SJSA1 (cell line): ENCODE measurements at places on chromosomes 3 and 15.

DNA sequence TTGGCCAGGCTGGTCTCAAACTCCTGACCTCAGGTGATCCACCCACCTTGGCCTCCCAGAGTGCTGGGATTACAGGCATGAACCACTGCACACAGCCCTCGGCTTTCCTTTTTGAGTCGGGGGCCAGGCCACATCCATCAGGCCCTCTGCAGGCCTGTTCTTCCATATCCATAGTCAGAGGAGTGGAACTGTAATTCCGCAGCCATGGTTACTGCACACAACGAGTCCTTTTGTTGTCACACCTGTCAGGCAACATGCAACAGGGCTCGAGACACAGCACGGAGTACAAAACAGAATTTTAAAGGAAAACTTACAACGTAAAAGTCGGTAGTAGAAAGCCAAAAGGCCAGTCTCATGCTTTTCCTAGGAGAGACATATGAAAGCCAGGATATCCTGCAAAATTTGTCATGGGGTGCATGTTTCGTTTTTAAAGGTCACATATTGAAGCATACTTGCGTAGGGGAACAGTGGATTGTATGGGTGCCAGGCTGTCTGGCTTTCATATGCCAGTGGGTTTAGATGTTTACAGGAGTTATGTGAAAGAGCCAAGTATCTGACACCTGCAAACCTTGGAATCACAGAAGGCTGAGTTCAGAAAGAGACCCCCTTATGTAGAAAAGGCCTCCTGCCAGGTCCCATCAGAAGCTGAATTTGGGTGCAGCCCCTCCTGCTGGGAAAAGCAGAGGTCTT, 63.2 kb upstream of the LPP start:
- DNase-seq, result no peak

GRCh38 chr3:59680919-59681318, 631.1 kb upstream of the CFAP20DC start:
- no peak for DNase-seq

DNA sequence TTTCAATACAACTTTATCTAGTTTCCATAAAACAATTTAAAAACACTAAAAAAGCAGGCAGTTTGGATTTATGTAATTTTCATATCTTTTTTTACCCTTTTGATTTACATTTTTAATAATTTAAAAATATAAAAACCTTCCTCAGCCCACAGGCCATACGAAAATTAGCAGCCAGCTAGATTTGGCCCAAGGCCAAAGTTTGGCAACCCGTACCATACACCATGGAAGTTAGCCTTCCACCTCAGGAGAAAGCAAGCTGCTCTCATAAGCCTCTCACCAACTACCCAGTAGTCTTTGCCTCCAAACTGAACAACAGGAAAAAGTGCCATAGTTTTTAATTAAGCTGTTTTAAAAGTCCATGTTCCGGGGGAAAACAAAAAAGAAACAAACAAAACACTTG, 107.3 kb upstream of the TRIM42 start:
- DNase-seq, result no peak

DNA sequence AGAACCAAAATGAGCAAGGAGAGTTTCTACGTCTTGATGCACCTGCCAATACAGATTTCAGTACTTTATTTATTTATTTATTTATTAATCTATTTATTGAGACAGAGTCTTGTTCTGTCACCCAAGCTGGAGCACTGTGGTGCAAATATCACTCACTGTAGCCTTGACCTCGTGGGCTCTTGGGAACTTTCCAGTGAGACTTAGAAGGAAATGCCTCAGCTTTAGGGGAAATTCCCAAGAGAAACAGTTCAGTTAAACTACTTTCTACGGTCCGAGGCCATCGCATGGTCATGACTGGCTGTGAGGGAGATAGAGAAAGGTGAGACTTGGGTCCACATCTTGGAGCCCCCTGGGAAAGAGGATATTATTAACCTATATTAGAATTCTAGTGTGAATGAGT, 47.0 kb upstream of the HERC1 start:
- DNase-seq, result no peak

- no peak for DNase-seq
Measured at GRCh38 chr3:66390013-66390412, 110.8 kb downstream of the LRIG1 start.
